ENCODE measurements at places on chromosomes 12 and 14.

DNA sequence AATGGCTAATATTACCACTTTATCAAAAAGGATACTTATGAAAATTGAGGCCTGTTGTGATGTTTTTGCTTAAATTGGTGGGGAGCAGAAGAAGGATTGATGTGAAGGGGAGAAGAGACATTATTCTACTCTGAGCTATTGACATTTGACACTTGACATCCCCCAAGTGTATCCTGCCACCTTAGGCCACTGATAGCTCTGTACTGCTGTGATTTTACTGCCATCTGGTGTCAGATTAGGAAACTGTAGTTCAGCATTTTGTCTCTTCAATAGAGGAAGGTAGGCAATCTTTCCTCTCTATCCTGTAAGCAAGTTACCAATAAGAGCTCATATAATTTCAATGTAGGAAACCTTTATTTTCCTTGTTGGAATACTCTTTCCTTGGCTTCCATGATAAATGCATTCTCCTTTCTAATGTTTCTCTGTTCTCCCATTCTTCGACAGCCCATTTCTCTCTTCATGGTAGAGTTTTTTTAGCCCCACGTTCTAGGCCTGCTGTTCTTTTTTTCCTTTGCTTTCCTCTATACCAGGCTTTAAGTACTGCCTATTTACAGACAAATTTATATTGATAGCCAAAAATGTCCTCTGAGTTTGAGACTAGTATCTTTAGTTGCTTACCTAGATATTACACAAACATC is 46.3 kb downstream of the PPHLN1 start:
- no peak for DNase-seq

GRCh38 chr12:131975228-131975627 is 25.5 kb downstream of the EP400 start:
- DNase-seq: no peak

- no peak for DNase-seq
These were observed 156.4 kb downstream of the ATP23 start for GRCh38 chr12:58097741-58098140.

GRCh38 chr12:121789233-121789781 is 4.2 kb downstream of the RHOF start:
- DNase-seq: no peak

GRCh38 chr12:66708704-66709456 is 30.0 kb upstream of the GRIP1 start:
- DNase-seq: no peak

DNA sequence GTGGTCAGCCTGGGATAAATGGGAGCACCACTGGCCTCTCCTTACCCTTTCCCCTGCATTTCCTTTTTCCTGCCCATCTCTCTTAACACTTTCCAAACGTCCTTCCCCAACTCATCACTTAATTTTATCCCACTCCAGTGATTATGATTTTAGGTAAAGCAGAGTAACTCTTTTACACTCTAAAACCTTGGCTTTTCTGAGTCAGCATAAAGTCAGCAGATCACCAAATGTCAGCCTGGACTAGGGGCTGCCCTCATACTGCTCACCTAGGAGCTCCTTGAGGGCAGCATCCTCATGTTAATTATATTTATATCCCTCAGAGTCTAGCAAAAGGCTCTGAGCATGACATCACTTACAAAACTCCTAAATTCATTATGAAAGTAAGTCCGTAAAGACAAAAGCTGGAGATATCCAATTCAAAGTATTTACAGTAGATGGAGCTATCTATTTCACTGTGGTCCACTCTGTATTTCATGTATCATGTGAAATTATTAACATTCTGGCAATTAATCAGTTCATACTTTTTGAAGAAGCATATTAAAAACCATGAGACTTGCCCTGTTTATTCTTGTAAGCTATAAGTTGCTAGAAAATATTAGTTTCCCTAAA is 17.0 kb upstream of the DICER1 start:
- DNase-seq: no peak

GRCh38 chr12:104788840-104789271 is 169.2 kb downstream of the SLC41A2 start:
- no peak for DNase-seq

- no peak for DNase-seq
These were observed 579 bp upstream of the BLOC1S1 start for GRCh38 chr12:55715169-55715764.

DNA sequence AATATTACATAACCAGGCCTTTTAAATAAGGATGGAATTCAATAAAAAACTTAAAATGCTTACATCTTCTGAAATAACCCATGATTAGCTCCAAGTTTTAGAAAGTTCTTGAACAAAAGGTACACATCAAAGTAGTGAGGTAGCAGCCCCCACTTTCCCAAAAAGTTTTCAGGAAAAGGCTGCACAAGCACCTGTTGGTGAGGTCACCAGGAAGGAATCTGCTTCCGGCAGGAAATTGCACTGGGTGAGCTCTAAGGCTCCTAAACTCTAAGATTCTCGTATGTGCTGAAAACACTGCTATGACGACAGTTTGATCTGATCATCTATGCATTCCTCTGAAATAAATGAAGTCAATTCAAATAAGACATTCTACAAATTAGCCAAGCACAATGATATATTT is 34.3 kb upstream of the TTC7B start:
- DNase-seq: no peak

DNA sequence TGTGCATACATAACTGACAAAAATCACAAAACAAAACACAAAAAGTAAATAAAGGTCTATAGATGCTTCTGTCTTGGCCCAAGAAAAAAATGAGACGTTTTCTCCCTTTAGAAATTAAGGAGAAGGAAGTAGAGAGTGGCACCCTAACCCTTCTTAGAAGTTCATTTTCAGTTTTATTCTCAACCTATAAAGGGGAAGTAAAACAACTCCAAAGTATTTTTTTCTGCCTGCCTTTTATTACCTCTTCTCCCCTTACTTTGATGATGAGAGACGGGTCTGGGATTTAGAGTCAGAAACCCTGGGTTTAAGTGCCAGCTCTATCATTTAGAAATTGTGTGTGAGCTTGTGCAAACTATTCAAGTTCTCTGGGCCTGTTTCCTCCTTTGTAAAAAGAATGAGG is 2.8 kb downstream of the PRIM1 start:
- DNase-seq: no peak

DNA sequence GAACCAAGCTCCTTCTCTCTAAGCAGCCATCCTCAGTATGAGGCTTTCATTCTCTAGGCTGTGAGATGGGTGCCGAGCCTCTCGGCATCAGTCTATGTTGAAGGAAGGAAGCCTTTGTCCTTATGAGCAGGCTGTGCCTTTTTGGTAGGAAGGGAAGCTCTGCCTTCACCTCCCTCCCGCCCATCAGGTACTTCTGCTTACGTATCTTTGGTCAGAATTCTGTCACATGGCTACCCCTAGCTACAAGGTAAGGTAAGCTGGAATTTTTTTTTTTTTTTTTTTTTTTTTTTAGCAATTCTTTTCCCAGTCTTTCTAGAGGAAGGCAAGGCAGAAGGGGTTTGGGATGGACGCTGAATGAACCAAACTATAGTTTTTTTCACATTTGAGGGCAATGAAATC is 16.9 kb downstream of the BATF start:
- DNase-seq: no peak

GRCh38 chr12:48414021-48414420 is 58.3 kb upstream of the ANP32D start:
- DNase-seq: no peak

DNA sequence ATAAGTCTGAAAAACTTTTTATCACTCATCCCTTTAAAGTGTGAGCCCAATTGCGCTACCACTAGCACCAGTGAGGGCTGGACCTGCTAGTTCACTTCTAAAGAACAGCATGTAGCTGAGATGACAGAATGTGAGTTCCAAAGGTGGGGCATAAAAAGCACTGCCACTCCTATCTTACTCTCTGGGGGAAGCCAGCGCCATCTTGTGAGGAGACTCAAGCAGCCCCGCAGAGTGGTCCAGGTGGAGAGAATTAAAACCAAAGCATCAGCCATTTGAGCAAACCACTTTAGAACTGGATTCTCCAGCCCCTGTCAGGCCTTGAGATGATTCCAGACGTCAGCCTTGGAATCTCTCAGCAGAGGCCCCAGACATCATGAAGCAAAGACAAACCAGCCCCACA is 39.9 kb downstream of the TMEM132D start:
- DNase-seq: no peak

GRCh38 chr14:59103396-59103795 is 85.1 kb upstream of the DAAM1 start:
- no peak for DNase-seq

DNA sequence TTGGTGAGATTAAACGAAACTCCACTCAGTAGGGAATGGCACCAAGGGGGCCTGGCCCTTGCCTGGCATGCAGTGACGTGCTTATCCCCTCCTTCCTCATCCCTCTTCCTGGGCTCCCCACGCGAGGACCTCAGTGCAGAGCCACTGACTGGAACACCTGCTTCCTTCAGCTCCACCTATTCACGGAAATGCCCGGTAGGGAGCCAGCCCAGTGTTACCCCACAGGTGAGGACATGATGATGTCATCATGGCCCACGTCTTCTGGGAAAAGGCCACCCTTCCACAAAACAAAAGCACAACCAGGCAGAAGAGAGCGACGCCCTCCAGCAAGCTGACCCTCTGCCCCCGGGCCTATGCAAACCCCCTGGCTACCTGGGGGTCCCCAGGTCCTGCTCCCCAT is 42.1 kb downstream of the CCDC85C start:
- DNase-seq: no peak

DNA sequence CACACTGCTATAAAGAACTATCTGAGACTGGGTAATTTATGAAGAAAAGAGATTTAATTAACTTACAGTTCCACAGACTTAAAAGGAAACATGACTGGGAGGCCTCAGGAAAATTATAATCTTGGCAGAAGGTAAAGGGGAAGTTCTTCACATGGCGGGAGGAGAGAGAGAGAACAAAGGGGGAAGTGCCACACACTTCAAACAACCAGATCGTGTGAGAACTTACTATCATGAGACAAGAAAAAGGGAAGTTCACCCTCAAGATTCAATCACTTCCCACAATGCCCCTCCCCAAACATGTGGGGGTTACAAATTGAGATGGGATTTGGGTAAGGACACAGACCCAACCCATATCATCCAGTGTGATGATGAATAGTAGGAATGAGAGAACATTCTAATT is 366.5 kb downstream of the LRFN5 start:
- DNase-seq: no peak

DNA sequence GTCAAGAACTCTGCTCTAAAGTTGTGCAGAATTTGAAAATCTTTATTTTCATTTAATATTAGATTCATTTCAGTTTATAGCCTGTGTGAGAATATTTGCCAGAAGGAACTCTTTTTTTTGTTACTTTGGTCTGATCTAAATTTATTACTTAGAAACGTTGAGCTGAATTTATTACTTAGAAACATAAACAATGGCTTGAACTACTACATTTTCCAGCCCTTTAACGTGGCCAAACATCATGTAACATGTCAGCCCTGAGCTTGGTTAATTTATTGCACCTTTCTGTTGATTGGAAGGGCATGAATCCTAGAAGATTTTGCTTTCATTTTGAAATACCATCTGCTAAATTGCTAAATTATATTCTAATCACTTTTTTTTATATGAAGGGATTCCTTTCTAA is 241.4 kb downstream of the TMEM117 start:
- no peak for DNase-seq

GRCh38 chr14:87468531-87468930 is 524.5 kb downstream of the GALC start:
- DNase-seq: no peak

DNA sequence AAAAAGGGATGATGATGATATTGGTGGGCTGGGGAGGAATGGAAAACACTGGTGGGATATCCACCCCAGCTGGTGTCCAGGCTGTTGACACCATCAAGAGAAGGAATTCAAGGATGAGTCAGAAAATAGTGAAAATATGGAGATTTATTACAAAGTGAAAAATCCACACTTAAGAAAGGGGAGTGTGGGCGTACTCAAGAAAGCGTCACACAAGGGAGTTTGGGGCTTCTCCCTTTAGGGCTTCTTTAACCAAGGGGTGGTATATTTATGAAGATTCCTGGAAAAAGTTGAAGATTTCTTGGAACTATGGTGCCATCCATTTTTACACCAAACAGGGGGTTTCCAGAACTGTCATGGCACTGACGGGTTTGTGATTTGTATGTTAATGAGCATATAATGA is 63.1 kb upstream of the ARID2 start:
- DNase-seq: no peak

DNA sequence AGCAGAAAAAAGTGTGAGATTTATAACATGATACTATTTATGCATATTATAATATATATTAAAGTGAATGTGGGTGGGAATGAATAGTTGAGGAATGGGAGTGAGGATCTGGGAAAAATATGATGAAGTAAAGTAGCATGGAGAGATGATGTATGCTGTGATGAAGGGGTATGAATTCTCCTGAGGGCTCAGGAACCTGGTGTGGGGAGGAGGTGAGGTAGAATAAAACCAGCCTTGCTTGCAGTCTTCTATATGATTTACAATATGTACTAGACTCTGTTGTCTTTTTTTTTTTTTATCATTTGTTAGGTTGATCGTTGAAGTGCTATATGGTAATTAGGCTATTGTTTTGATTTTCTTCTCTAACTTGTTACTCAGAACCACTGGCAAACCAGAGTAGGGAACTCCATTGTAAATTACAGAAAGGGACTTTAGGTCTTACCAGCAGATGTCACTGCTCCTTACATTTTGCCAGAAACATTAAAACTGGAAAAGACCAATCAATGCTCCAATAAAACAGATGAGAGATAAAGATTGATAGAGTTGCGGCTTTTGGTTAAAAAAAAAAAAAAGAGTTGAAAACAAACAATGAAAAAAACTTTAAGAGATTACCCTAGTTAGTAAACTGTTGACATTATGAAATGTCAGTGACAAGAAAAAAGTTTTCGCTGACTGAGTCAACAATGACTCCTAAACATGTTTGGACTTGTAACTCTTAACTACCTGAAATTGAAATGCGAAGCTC is 39.9 kb downstream of the ATL1 start:
- DNase-seq: no peak

- no peak for DNase-seq
These were observed 51.7 kb upstream of the RASSF8 start for GRCh38 chr12:25906651-25907340.

GRCh38 chr14:72616294-72616693 is 277.6 kb downstream of the DPF3 start:
- DNase-seq: no peak

GRCh38 chr12:127293507-127294310 is 973.3 kb upstream of the TMEM132C start:
- DNase-seq: peak; percentile 6

DNA sequence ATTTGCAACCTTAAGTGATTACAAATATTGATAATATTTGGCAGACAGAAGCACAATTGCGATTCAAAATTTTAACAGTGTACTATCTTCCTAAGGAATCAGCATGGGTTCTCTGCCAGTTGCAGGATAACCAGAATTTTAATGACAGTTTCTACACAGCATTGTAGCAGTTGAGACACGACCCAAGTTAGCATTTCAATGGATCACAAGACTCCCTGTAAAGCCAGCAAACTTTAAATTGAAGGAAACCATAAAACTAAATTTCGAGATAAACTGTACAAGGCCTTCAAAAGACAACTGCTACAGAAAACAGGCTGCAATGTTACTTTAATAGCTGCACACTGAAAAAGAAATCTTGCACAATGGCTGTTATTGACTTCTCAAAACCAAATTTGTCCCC is 154.9 kb downstream of the MED13L start:
- DNase-seq: no peak
